Body of pancreas (tissue), 4 donors: ENCODE measurements at places on chromosomes 4 and X.

- no peak for DNase-seq
These were observed 8.1 kb downstream of the PCDH7 start for GRCh38 chr4:30728311-30728710.

DNA sequence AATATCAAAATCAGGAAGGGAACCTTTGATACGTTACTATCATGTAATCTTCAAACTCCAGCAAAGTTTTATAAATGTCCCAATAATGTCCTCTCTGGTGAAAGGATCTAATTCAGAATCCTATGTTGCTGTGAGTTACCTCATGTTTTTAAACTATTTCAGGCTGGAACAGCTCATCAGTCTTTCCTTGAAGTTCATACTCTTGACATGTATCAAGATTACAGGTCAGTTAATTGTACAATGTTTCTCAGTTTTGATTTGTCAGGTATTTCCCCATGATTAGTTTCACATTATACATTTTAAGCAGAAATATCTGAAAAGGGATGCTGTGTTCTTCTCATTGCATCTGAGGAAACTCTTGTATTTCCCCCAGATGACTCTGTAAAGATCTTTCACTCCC lies 136.5 kb upstream of the HS3ST1 start:
- no peak for DNase-seq

DNA sequence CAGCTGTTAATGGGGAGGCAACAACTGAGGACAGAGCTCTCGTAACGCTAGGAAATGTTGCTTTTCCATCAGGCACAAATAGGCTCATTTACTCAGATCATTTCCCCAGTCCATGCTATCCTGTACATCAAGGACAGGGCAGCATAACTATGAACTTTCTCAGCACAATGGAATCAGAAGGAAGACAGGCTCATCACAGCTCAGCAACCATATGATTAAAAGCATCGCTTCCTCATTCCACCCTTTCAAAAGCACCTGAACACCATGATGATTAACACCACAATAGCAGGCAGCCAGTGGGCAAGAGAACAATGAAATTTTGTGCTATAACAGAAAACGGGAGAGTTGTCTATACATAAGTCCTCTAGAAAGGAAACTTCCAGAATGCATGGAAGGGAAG lies 297.8 kb downstream of the ZNF674 start:
- DNase-seq: no peak

GRCh38 chrX:70554523-70554922 lies 109.9 kb downstream of the DLG3 start:
- no peak for DNase-seq

DNA sequence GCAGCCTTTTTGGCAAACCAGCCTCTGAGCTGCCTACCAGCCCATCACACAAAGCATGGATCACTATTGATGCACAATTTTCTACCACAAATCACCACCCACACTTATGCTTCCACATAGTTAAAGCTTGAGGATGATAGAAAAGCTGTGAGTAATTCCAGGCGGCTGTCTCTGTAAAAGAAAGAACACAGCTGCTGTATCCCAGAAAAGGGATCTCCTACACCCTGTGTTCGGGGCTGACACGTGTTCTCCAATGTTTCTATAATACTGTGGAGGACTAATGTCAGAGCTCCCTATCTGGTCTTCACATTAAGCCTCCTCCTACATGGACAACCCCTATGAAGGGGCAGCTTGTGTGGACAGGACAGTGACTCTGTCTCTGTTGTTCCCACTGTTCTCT lies 12.5 kb upstream of the BRS3 start:
- no peak for DNase-seq

DNA sequence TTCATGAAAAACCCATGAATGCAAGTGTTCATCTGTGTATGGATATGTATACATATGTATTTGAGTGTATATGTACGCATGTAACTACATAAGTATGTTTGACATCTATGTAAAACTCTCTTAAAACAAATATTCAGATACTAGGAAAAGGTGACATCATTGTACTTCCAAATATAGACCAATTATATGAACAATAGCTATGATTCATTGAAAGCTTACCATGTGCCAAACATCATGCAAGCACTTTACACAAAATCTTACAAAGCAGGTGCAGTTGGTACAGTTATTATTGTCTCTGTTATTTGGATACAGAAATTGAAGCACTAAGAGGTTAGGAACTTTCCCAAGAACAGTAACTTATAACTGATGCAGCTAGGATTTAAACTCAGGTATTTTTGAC lies 21.4 kb downstream of the MAGEB17 start:
- no peak for DNase-seq

GRCh38 chr4:161841759-161842158 lies 322.0 kb downstream of the FSTL5 start:
- DNase-seq: no peak

DNA sequence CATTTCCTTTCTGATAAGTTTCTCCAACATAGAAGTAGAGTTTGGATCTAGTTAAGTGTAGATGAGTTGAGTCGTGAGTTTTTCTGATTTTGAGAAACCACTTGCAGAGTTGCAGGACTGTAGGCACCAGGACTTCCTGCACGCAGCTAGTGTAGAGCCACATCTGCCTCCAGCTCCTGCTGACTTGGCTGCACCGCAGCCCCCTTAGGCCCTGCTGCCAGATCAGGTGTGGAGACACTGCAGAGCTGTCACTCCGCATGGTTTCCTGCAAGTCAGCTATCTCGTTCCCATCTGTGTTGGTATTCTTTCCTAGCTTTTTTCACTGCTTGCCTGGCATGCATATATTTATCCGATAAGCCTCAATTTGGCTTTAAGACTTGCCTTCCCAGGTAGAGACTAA lies 48.9 kb downstream of the PCDH7 start:
- no peak for DNase-seq

DNA sequence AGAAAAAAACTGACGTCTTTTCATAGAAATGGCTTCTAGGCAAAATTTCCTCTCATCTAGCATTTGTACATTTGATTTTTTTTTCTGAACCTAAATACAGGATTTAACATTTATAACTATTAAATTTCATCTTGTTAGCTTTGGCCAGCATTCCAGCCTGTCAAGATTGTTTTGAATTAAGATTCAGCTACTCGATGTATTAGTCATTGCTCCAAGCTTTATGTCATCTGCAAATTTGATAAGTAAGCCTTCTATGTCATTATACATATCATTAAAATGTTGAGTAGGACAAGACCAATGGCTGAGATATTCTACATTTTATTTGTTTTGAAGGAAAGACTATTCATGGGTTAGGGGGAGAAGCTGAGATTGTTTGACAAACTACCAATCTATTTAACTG lies 46.7 kb downstream of the DDX53 start:
- no peak for DNase-seq

- DNase-seq: peak; percentile 66
These were observed 23.5 kb downstream of the TLR10 start for GRCh38 chr4:38759113-38759789.

GRCh38 chrX:123487669-123488068 lies 245.2 kb downstream of the THOC2 start:
- DNase-seq: no peak

DNA sequence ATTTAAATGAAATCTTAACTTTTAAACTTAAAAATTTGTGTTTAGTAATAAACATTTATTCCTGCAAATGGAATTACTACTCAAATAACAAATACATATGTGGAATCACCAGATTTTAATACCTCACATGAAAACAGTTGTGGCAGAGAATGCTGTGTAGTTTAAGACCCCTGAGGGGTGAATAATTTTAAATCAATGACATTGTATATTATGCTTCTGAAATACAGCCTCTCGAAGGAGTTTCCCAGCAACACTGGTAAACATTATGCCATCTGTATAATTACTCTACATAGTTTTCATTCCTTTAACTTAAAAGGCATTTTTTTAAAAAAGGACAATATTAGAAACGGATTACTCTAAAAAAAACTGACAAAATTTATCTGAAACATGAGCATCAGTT lies 2313.3 kb downstream of the ARAP2 start:
- DNase-seq: no peak

DNA sequence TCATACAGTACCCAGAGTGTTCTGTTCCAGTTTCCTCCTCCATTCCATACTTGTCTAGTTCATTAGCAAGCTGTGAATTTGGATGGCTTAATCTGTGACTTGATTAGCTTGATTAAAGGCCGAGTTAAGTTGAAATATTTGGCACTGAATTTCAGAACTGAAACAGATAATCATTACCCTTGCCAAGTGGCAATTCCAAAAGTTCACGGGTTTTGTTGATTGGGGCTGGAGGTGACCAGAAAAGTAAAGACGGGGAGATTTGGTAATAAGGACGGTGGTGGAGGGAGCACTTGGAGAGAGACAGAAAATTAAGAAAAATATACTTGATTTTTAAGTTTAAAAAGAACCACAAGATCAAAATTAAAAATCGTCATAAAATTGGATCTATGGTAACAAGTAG lies 21.9 kb upstream of the KLHL2 start:
- DNase-seq: no peak

- no peak for DNase-seq
These were observed 26.4 kb upstream of the PNMA3 start for GRCh38 chrX:153029875-153030274.

DNA sequence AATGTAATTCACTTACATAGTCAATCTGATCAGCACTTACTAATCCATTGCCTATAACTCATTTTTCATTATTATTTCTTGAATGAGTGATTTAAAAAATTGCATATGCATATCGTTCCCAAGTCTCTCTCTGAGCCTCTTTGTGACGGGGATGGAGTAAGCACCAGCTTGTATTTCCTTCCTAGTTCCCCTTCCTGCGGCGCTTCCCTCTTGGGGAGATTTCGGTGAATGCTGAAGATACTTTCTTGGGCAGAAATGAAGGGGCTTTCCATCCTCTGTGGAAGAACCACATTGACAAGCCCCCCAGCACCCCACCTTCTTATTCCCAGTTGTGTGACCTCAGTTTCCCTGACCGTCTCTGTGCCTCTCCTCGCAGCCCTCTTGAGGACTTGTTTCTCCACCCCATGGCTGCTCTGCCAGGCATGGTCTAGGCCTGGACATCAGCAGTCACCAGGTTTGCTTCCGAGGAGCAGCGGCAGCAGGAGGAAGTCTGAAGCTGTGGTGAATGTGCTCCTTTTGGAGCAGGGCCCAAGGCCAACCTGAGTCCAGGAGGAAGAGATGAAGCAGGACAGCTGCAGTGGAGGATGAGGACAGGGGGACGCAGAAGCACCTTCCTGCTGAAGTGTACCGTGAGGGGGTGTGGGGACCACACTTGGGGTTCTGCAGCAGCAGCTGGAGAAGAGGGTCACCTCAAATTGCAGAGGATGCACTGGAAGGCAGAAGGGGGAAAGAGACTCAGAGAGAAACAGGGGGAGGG lies 124.9 kb downstream of the IRF2 start:
- peak; percentile 52 for DNase-seq

- no peak for DNase-seq
These were observed 53.2 kb downstream of the ATP10D start for GRCh38 chr4:47538111-47538824.

DNA sequence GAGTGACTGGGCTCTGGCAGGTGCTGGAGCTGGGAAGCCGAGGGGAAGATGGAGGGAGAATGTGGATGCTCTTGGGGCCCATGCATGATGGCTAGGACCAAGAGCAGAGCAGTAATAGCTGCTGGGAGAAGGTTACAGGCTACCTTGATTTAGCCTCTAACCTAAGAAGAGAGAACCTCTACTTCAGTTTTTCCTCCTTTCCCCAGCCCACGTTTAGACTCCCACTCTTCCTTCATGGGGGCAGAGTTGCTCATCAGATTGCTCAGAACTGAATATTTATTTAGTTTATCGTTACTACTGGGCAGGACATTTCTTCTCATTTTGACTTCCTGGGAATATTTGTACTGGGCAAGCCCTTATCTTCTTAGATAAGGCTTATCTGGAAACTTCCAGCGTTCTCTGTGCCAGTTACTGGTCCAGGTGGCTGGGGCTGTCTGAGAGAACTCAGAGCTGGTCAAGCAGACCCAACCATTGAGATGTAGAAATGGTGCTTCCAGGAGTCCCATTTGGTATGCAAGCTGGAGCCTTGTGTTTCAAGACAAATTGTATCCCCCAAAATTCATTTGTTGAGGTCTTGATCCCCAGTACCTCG lies 442.9 kb upstream of the BOD1L1 start:
- no peak for DNase-seq

DNA sequence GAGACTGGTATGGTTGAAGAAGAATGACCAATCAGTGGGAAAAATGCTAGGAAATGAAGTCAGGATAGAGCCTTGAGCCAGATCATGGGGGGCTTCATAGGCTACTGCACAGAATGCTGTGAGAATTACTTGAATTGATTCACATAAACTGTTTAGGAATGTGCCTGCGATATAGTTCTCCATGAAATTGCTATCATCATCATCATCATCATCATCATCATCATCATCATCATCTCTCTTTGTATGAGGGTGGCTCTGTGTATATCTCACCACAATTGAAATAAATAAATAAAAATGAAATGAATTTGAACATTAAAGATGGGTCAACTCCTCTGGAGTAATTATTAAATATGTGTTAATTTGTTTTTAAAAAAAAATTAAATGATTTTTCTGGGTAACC lies 148.6 kb upstream of the LEF1 start:
- DNase-seq: no peak

GRCh38 chrX:140342410-140342809 lies 162.5 kb downstream of the SOX3 start:
- no peak for DNase-seq

GRCh38 chrX:47482512-47483305 lies at the start of gene ZNF41:
TSS of gene ZNF41 (minus strand) at chrX:47483222. CDS start at chrX:47467481, 15,741 bp downstream.
- peak; percentile 77 for DNase-seq

DNA sequence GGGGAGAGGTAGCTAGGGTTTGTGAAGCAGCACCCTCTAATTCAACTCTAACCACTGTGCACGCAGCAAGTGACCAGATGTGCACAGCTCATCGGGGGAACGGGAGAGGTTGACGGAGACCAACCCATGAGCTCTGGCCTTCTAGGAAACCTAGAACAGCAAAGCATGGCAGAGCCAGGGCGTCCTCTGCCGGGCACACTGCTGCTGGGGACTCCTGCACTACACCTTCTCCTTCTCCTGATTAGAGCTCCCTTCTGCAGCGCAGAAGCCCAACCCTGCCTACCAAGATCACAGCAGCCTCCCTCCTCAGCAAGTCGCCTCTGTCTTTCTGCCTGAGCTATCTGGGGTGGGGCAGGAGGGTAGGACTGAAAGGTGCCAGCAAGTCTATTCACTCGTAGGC lies 252.3 kb upstream of the PSAPL1 start:
- no peak for DNase-seq

- no peak for DNase-seq
These were observed 115.9 kb upstream of the RAI2 start for GRCh38 chrX:17976955-17977354.

DNA sequence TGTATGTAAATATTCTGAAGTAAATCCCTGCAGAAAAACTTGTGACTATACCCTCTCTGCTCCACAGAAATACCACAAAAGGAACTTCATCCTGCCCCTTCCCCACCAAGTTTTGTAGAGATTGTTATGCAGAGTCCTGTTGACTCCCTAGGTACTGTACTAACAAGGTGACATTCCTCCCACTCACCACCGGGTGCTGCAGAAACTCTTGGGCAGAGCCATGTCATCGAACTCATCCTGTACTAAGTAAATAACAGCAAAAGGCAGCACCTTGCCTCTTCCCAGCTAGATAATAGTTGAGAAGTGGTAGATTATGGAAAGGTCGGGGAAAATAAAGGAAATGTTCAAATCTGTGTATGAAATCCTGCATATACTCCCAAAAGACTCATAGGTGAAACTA lies 233.3 kb downstream of the STPG2 start:
- DNase-seq: no peak
